ENCODE measurements at places on chromosomes 11 and 22. TPM values are rescaled to one million over a fixed set of nuclear protein-coding genes. Genes with fewer than 3 reads are reported as not detected.

DNA sequence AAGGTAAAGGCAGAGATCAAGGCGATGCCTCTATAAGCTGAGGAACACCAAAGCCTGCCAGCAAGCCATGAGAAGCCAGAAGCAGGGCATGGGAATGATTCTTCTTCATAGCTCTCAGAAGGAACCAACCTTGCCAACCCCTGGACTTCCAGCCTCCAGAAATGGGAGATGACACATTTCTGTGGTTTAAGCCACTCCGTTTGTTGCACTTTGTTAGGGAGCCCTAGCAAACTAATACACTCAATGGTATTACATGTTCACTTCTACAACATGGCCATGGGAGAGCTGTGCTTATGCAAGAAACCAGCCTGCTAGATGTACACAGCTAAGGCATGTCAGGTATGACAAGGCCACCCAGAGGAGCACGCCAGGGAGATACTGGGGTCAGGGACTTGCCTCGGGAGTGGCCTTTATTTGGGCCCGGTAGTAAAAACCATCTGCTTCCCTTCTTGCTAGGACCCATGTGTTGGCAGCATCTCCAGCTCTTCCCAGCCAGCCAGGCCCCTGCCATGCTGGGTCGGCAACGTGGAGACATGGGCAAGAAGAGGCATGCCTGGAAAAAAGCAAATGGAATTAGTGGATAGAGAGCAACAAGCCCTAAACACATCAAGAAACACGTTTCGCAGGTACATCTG, 3.6 kb downstream of the C11orf16 start:
- no peak for DNase-seq

DNA sequence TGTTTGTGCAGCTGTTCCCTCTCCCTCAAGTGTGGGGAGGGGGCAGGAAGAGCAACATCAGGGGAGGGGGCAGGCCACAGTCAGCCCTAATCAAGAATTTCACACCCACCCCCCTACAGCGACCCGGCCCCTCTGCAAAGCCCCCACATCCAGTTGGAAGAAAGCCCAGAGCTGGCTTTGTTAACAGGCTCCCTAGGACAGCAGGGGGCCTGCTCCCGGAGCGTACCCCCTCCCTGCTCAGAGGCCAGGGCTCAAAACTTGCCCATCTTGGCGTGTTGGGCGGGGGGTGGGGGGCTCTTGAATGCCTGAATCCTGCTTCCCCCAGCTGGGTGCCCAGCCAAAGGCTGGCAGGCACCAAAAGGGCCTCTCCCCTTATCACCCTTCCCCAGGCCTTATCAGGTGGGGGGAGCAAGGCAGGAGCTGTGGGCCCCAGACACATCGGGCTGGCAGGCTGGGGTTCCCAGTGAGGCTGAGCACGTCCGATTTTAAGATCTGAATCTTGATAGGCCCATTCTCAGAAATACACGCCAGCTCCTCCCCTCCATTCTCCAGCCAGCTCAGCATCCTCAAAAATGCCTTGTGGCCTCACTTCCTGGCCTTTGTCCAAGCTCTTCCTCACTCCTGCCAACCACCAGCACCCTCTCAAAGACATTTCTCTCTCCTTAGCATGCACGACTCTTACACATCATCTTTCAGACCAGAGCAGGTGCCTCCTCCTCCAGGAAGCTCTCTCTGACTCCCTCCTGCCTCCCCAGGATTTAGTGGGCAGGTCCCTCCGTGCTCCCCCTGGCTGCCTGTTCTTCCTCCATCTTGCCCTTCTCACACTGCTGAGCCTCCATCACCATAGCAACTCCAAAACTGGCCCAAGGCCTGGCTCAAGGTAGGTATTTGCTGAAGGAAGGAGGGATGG, 384.8 kb downstream of the MN1 start:
- peak; percentile 84 for DNase-seq

DNA sequence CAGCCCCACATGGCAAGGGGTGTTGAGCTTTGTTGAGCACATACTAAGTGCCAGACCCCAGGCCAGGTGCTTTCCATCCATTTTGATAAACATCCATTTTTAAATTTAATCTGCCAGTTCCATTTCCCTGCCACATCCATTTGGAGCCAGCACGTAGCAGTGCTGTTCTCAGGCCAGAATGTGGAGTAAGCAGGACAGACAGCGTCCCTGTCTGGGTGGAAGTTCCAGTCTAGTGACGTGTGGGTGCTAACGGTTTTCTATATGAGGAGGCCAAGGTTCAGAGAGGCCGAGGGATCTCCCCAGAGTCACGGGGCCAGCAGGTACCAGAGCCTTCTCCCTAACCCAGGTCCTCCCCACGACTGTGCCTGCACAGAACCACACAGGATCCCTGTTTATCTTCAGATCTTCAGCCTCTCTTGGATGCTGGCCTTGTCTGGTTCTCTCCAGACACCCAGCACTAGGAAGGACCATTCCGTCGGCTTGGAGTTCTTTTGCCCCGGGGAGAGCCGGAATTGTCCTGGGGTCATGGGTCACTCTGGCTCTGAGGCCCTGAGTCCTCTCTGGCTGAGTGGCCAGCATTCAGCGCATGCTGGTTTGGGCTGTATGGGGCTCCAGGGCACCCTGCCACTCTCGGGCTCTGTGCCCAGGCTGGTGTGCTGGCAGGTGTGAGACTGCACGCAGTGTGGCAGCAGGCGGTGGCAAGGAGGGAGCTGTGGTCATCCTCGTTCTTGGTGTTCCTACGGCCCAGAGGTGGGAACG, 63.6 kb upstream of the PPARA start:
- no peak for DNase-seq

GRCh38 chr11:78310500-78310909, 107.1 kb downstream of the GAB2 start:
- no peak for DNase-seq

GRCh38 chr22:48210198-48210580, 1447.7 kb downstream of the TBC1D22A start:
- no peak for DNase-seq

DNA sequence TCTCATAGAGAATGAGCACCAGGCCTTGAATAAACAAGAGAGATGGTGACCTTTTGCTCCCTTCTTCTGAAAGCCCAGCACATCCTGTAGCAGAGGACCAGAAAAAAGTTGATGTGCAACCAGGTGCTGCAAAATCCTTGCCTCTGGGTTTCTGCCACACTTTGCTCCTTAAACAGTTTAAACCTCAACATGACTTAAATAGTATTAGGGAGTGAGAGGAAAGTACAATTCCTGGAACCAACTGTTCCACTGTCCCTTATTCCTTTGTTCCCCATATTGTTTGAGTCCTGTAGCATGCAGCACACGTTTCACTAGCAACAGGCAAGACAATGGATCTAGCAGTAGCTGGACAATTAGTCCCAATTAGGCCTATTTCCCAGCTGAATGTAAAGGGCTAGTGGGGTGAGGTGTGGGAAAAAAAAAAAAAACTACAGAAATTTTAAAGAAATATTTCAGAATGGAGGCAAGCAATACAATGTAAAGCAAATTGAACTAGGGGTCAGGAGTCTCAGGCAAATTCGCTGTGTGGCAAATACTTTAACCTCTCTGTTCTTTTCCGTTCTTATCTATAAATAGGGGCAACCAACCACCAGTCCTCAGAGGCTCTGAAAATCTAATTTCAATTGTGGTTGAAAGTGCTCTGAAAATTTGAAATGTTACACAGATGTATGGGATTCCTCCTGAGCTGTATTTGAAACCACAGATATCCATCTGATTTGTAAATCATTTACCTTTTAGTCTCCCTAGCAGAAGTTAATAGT, 6.6 kb downstream of the MPPED2 start:
- DNase-seq, result no peak

The BRSK2 gene
- total RNA-seq, result not detected

The TXNRD2 gene
- 19.1 TPM for total RNA-seq

The PRRG4 gene
- 7.7 TPM for total RNA-seq

The HMGXB4 gene
- total RNA-seq, result 11.6 TPM

The FIBIN gene
- total RNA-seq, result 14.2 TPM

Data from bronchial epithelial cell (primary cell).